ENCODE measurements at places on chromosomes 13 and 19.
A peak's percentile ranks its signal among the peaks of the same experiment; 100 is the strongest.

- DNase-seq: no peak
Observed at GRCh38 chr19:51469162-51469561, 9.2 kb upstream of the CEACAM18 start.

- DNase-seq: no peak
Observed at GRCh38 chr13:97849305-97849704, 104.2 kb upstream of the IPO5 start.

- DNase-seq: no peak
Observed at GRCh38 chr19:29371251-29372090, 154.3 kb upstream of the VSTM2B start.

- DNase-seq: no peak
Observed at GRCh38 chr13:78820541-78820940, 161.6 kb upstream of the OBI1 start.

DNA sequence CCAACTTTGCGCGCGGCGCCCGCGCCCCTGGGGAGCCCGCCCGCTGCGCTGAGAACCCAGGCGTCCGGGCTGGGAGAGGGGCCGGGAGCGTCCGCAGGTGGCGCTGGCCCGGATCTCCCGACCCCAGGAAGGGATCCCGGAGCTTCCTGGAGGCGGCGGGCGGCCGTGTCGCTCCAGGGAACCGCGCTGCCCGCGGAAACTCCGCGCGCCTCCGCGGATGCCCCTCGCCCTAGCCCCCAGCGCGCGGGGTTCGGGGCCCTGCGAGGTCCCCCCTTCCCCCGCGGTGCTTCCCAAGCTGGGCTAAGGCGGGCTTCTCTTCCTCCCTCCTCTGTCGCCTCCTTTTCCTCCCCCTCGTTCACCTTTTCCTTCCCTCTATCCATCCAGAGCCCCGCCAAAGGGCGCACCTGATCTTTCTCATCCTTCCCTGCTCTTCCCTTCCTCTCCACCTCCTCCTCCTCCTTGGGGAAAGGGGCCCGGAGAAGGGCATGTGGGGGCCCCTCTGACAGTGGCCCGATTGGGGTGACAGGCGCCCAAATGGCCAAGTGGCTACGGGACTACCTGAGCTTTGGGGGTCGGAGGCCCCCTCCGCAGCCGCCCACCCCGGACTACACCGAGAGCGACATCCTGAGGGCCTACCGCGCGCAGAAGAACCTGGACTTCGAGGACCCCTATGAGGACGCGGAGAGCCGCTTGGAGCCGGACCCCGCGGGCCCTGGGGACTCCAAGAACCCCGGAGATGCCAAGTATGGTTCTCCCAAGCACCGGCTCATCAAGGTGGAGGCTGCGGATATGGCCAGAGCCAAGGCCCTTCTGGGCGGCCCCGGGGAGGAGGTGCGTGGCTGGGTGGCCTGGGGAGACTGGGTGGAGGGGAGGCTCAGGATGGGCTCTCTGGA, 710 bp downstream of the SHD start:
- DNase-seq: no peak

- DNase-seq: no peak
Observed at GRCh38 chr13:45886466-45886865, 34.9 kb upstream of the SIAH3 start.

GRCh38 chr13:24618011-24618955, 61.9 kb upstream of the ATP12A start:
- peak; percentile 48 for DNase-seq

GRCh38 chr13:110559429-110559943, 2.0 kb downstream of the RAB20 start:
- DNase-seq: no peak

GRCh38 chr13:98490195-98490836, 86.6 kb downstream of the STK24 start:
- no peak for DNase-seq

DNA sequence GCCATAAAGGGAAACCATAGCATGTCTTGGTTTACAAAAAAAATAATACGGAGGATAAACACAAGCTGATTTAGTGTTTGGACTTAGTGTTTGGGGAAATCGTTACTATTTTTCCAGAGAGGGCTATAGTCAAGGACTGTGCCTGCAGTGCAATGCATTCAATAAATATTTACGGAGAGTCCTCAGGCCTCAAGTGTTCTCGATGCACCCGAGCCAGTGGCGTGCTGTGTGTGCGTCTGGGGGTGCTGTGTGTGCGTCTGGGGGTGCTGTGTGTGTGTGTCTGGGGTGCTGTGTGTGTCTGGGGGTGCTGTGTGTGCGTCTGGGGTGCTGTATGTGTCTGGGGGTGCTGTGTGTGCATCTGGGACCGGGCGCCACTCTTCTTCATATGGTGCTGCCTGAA, 71.7 kb upstream of the GTF3A start:
- DNase-seq: no peak

- DNase-seq: no peak
Observed at GRCh38 chr13:101399365-101399764, 16.9 kb downstream of the NALCN start.

- DNase-seq: no peak
Observed at GRCh38 chr19:35317464-35318043, 11.4 kb upstream of the CD22 start.

- no peak for DNase-seq
Observed at GRCh38 chr19:17475541-17476115, 5.3 kb downstream of the SLC27A1 start.

DNA sequence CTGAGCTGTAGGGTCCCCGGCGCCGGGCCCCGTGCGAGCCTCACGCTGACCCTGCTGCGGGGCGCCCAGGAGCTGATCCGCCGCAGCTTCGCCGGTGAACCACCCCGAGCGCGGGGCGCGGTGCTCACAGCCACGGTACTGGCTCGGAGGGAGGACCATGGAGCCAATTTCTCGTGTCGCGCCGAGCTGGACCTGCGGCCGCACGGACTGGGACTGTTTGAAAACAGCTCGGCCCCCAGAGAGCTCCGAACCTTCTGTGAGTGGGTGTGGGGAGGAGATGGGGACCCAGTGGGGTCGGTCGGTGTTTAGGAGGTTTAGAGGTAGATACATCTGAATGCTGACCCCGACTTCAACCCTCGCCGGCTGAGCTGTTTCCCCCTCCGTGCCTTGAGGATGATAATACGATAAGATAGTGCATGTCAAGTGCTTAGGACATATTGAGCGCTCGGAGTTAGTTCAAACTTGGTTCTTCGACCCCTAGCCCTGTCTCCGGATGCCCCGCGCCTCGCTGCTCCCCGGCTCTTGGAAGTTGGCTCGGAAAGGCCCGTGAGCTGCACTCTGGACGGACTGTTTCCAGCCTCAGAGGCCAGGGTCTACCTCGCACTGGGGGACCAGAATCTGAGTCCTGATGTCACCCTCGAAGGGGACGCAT, 1.9 kb downstream of the ICAM5 start:
- no peak for DNase-seq

DNA sequence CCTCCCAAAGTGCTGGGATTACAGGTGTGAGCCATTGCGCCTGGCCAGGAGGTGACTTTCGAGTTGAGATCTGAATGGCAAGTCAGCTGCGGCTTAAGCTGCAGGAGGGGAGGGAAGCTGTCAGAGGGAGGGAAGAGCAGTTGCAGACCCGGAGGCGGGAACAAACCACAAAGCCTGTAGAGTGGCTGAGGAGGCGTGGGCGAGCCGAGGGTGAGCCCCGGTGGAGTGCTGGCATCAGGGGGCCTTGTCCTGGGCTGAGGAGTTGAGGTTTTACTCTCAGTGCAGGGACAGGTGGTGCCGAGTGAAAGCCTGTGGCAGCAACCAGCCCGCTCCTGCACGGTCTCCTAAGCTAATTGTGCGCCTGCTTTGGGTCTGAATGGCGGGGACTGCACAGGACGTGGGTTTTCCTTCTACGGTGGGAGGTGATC, 24.2 kb downstream of the PPP1R37 start:
- DNase-seq: peak; percentile 67

GRCh38 chr19:51771376-51772130, 10.6 kb downstream of the FPR2 start:
- DNase-seq: no peak

- peak; percentile 54 for DNase-seq
Observed at GRCh38 chr19:55080121-55080967, 4.7 kb downstream of the EPS8L1 start.

GRCh38 chr13:48654511-48654910, 782 bp downstream of the CYSLTR2 start:
- DNase-seq: no peak

- no peak for DNase-seq
Observed at GRCh38 chr13:59946944-59947343, 216.8 kb downstream of the DIAPH3 start.

DNA sequence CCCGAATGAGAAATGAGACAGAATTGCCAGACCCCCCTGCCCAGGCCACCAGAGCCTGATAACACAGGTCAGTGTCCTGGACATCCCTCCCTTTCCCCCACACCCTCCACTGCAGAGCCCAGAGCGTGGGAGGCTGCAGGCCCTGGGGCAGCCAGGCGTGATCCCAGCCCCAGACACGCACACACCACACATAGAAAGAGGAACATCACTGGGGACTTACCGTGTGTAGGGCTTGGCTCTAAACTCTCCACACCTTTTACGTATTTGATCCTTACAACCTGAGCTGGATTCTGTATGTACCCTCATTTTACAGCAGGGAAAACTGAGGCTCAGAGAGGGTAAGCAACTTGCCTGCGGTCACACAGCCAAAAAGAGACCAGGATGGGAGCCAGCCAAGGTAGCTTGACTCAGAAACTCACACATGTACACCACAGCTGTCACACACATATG, 334 bp upstream of the ANGPTL6 start:
- DNase-seq: no peak

DNA sequence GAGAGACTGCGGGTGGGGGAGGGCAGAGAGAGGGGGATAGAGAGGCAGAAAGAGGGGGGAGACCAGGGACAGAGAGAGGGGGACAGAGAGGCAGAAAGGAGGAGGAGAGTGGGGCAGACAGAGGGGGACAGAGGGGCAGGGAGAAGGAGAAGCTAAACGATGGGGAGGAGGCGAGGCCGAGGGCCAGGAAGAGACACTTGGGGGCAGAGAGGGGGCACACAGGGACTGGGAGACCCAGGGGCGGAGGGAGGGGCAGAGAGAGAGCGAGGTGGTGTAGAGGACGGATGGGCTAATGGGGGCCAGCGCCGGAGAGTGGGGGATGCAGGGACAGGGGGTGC, 666 bp downstream of the MEIS3 start:
- no peak for DNase-seq

- no peak for DNase-seq
Observed at GRCh38 chr13:32731576-32731975, 145.3 kb downstream of the PDS5B start.

GRCh38 chr19:35949131-35949530, 13.0 kb downstream of the LRFN3 start:
- no peak for DNase-seq

DNA sequence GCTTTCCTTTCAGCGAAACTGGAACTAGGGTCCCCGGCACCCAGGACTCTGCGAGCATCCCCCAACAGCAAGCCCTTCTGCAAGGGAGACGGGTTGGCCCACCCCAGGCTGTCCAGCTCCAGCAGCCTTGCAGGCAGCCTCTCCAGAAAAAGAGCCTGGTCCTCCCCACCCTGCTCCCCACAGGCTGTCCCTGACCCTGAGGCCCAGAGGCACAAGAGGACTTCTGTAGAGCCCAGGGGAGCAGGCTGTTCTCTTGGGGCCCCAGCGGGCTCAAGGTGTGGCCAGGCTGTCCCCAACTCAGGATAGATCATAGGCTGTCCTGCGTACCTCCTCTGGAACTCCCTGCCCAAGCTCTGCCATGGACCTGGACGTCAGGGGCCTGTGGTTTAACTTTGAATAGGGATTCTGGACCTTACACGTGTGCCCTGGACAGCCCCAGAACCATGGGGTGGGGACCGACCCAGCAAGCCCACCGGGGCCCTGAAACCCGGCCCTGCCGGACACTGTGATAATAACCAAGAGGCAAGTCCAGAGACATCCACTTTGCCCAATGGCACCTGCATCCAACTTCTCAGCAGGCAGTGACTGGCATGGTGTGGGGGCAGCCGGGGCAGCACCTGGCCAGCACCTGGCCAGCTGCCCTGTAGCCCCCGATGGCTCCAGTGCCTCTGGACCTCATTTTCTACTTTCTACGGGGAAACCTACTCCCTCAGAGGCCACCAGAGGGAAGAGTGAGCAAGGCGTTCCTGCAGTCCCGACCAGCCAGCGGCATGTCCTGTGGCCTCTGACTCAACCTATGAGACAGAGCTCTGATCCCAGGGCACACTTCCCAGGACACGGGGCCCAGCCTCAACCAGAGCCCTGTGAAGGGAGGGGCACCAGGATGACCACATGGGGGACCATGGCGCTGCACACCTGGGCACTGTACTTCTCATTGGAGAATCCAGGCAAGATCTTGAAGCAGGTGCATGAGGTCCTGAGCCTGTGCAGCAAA, 50.9 kb upstream of the TPM4 start:
- DNase-seq: no peak

All from stimulated activated CD4-positive, alpha-beta T cell treated with anti-CD3 and anti-CD28 coated beads, Interleukin-4, amount 100 ng/mL, for 4 hours (primary cell).